ENCODE measurements at places on chromosomes 3 and 15.

DNA sequence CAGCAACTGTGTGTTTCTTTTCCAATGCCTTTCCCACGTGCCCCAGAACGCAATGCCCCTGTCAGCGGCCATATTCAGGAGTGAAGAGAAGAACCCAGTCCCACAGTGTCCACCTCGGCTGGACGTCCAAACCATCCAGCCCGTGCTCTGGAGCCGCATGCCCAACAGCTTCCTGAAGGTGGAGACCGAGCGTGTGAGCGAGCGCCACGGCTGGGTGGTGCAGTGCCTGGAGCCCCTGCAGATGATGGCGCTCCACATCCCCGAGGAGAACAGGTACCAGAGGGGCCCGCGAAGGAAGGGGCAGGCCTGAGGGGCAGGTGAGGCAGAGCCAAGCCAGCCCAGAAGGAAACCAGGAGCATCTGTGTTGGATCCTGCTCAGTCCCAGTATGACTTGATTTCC, 308.1 kb upstream of the CHRM5 start:
- ATAC-seq: no peak

DNA sequence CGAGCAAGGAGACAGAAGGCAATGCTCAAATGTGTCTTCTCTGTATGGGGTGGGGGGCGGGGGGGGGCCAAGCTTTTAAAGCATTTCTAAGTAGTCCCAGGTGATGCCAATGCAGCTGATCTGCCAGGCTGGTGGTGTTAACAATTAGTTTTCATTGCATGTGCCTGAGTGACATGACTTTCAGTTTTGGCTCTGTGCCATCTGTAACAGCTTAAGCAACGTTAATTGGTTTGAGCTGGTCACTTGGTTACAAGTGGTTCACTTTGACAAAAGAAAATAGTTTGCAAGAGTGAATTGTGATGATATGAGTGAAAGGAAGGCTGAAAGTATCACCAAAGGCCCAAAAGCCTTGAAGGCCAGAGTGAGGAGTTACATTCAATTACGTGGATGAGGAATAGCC, 26.4 kb upstream of the LRIG1 start:
- ATAC-seq: no peak

GRCh38 chr15:70400766-70401541, 303.2 kb upstream of the TLE3 start:
- ATAC-seq: no peak

DNA sequence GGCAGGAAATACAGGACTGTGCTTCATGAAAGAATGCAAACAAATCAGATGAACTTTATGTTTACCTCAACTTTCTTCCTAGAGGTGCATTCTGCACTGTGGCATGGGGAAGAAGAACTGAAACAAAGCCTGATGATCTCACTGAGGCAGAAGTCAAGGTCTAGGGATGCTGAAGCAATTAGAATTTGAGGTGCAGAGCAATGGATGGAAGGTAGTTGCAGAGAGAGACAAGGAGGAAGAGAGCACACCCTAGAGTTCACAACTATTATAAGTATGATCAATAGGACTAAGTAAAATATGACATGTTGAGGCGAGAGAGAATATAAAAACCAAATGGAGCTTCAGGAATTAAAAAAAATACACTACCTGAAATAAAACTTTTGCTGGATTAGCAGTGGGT, 420.1 kb downstream of the EDEM1 start:
- no peak for ATAC-seq

DNA sequence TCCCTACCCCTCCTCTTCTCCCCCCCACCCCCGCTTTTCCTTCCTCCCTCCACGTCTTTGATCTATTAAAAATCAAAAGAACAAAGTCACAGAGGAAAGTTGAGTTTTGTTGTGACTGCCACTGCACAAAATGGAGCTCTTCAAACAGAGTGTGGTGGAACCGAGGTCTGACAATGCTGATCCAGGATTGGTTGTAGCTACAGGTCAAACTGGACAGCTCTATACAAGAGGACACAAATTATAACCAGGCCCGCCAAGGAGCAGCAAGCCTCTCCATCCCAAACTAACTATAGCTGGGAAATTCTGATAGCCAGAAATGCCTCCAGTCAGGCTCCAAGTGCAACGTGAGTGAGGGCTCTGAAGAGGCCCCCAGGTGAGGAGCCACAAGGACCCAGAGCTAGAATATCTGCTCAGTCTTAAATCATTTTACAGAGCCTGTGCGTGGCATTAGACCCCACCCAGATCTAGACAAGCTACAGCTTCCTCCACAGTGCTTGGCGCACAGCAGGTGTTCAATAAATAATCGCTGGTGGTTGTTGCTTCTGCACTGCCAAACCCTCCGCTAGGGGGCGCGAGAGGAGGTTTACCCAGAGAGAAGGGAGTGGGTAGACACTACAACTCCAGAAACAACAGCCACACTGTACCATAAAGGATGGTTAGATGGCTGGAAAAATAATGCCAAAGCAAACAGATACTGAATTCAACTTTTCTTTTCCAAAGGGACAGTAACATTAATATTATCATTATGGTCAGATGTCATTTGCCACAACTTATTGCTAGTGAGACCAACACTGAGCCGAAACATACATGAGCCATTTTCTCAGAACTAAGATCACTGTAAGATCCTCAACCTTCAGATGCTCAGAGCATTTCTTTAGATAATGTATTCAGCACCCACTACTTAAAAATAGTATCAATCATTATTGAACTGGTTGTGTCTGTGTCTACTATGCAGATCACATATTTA, 44.6 kb downstream of the ZIC4 start:
- ATAC-seq: peak; percentile 72

GRCh38 chr3:48960841-48961413, 29.1 kb upstream of the P4HTM start:
- no peak for ATAC-seq
